ENCODE measurements at places on chromosomes 4 and X. TPM values are rescaled to one million over a fixed set of nuclear protein-coding genes. Genes with fewer than 3 reads are reported as not detected.

MCF2 gene
- total RNA-seq: 2.8 TPM

CLDN22 gene
- 0.67 TPM for total RNA-seq

ITGB1BP2 gene
- 4.2 TPM for total RNA-seq

MAGEA12 gene
- 0.10 TPM for total RNA-seq

RPS6KA6 gene
- 0.66 TPM for total RNA-seq

XAGE3 gene
- total RNA-seq: not detected

Data from motor neuron (in vitro differentiated cells).